ENCODE measurements at places on chromosomes 5 and 9.

DNA sequence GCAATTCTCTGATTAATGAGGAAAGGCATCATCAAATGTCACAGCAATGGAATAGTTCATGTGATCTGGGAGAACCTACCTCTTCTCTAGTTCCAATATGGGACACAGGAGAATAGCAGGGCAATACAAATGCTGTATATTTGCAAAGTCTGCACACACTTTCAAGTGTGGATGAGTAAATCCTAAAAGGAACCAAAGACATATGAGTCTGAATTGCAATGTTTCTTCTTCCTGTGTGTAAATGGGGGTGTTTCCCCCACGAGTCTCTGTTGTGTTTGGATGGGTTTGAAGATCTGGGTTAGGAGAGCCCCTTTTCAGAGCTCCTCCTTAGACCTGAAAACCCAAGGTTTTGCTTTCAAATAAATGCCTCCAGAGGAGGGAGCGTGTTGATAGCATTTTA lies 26.9 kb downstream of the SLC46A2 start:
- no peak for DNase-seq

DNA sequence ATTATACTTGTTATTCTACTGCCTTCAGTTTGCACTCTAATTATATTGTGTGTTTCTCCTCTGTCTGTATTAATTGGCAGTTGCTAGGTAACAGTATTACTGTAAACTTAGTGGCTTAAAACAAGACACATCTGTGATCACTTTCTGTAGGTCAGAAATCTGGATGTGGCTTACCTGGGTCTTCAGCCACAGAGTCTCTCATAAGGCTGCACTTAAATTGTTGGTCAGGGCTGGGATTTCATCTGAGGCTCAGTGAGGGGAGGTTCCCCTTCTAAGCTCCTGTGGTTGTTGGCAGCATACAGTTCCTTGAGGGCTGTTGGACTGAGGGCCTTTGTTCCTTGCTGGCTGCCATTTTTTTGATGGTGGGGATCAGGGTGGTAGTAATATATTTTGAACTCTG lies 68.8 kb downstream of the SLC44A1 start:
- DNase-seq, result no peak

GRCh38 chr5:32562843-32563242 lies 22.5 kb upstream of the SUB1 start:
- no peak for DNase-seq

DNA sequence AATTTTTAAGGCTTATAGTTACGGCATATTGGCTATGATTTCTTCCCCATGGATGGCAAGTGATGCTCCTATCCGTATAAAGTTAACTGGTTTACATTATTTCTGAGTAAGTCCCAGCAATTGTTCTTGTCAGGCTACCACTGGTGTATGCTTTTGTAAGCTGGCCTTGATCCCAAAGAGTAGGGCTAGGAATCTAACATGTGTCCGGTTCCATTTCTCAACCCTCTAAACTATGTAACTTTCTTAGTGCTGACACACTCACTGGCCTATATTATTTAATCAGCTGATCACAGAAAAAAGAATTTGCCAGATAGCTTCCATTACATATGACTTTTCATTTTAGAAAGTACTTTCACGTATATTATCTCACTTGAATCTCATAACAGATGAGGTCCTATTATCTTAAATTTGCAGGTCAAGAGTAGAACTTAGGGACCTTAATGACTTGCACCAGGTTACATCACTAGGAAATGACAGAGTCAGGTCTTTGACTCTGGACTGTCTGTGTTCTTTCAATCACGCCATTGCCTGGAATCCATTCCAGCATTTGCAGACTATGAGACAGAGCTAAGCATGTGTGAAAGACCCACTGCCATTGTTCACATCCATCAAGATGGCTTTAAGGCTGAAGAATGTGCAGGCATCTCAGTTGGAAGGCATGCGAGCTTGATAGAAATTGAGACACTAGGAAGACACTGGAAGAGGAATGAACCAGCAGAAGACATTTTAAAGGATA lies 362.9 kb downstream of the ARRDC3 start:
- DNase-seq, result no peak

DNA sequence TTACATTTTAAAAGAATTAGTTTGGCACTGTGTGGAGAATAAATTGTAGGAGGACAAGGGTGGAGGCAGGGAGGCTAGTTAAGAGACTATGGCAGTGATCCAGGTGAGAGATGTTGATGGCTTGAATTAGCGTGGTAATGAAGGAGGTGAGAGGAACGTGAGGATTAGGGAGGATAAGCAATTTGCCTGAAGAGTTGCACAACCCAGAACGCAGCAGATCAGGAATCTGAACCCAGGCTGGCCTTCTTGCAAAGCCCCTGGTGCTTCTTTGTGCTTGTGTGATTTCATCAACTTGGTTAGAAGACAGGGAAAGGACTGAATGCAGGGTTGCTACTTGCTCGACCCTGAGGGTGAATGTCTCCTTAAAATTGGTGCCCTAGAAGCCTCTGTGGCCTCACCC lies 6.9 kb upstream of the SCAMP1 start:
- no peak for DNase-seq

- DNase-seq, result no peak
Observed at GRCh38 chr9:87275047-87275725, 222.5 kb upstream of the DAPK1 start.

GRCh38 chr9:19445452-19445851 lies 36.6 kb downstream of the ACER2 start:
- no peak for DNase-seq

- no peak for DNase-seq
Observed at GRCh38 chr5:9157811-9158210, 388.1 kb downstream of the SEMA5A start.

DNA sequence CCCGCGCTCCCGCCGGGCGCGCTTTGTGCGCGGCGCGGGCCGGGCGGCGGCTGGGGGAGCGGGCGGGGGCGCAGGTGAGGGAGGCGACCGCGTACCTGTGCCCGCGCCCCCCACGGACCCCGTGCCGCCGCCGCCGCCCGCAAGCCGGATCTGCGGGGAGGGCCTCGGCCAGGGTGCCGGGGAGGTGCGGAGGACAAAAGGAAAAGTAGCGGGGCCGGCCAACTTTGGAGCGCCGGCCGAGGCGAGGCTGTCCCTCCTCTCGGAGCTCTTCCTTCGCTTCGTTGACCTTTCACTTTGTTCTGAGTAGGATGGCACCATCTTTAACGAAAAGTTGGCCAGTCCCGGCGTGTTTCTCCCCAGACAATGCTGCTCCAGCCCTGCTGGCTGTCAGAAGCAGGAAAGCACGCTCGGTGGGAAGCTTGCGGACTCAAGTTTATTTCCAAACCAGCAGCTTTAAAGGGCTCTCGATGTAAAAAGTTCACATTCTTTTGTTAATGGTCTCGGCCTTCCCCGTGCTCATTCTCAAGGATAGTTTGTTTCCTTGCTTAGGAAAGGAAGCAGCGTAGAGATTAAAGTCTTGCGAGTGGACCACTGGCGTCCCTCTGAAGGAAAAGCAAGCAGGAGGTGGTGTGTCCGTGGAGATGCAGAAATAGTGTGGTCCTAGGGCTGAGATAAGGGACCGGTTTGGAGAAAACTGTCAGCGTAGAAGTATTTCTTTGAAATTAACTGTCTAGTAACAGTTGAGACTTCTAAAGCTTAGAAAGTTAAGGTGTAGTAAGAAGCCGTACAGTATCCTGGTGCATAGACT lies 639 bp downstream of the EHMT1 start:
- DNase-seq, result peak; percentile 25

- no peak for DNase-seq
Observed at GRCh38 chr5:79229357-79230174, 6.4 kb upstream of the JMY start.

GRCh38 chr9:72526901-72527800 lies 5.7 kb downstream of the TMC1 start:
- peak; percentile 37 for DNase-seq

GRCh38 chr5:168086104-168086610 lies 205.3 kb upstream of the WWC1 start:
- DNase-seq, result no peak

GRCh38 chr9:137828527-137829259 lies 48.9 kb upstream of the CACNA1B start:
- peak; percentile 45 for DNase-seq

DNA sequence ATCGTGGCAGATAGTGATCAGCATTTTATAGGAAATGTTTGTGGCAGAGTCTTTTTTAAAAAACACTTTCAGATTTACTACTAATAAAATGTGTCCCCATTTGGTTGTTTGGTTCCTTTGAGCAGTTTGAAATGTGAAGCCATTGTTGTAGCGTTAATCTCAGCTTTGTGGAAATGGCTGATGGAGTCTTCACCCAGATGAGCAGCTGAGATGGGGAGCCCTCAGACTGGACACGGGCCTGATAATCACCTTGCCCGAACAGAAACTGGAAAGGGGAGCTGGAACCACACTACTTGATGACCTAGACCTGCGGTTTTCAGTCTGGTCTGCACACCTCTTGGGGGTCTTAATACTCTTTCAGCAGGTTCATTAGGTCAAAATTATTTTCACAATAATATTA lies 20.6 kb upstream of the ANP32B start:
- DNase-seq, result no peak

GRCh38 chr5:171797543-171797942 lies 11.9 kb downstream of the SMIM23 start:
- DNase-seq, result no peak

- no peak for DNase-seq
Observed at GRCh38 chr9:128056086-128056485, 11.0 kb downstream of the NAIF1 start.

GRCh38 chr9:95373069-95373681 lies 55.7 kb upstream of the FANCC start:
- DNase-seq, result no peak

GRCh38 chr9:97307091-97307490 lies 368 bp upstream of the CCDC180 start:
- DNase-seq, result peak; percentile 77

GRCh38 chr9:114339130-114339908 lies 9.7 kb downstream of the ORM2 start:
- peak; percentile 48 for DNase-seq

GRCh38 chr9:136759001-136759400 lies 958 bp upstream of the LCN8 start:
- DNase-seq, result no peak

DNA sequence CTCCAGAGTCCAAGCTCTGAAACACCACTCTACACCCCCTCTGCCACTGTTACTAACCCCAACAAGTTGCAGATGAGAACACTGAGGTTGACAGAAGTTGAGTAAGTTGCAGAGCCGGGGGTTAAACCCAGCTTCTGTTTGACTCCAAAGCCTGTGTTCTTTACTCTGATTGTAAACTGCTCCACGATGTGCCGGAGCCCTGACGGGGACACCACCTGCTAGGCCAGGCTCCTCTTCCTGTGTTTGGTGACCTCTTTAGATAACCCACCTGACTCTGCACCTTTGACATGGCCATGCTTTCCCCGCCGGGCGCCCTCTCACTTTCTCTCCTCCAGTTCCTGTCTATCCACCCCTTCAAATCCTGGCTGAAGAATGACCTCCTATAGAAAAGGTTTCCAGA lies 96.7 kb downstream of the PAX5 start:
- no peak for DNase-seq

GRCh38 chr9:35488021-35488420 lies 1.9 kb upstream of the RUSC2 start:
- no peak for DNase-seq

- DNase-seq, result no peak
Observed at GRCh38 chr9:92982130-92982529, 34.8 kb downstream of the FGD3 start.

DNA sequence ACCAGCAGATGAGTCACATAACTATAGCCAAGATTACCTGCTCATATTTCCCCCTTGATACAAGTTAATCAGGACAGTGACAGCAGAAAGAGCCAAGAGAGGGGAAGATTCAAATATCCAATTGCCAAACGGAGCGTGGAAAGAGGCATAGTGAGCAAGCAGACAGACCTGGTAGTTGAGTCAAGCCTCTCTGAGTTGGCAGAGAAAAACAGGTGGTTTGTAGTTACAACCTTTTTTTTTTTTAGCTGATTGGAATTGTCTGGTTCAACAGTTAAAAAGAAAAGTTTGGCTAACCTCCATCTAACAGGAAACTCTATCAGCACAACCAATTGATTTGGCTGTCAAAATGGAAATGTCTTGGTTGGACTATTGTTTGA lies 272.1 kb downstream of the TLE1 start:
- DNase-seq, result no peak

GRCh38 chr5:2615917-2616316 lies 135.6 kb downstream of the IRX2 start:
- DNase-seq, result no peak

GRCh38 chr5:111738118-111738517 lies 18.9 kb downstream of the NREP start:
- no peak for DNase-seq

GRCh38 chr5:176862330-176862995 lies 36.7 kb downstream of the HK3 start:
- DNase-seq, result no peak

DNA sequence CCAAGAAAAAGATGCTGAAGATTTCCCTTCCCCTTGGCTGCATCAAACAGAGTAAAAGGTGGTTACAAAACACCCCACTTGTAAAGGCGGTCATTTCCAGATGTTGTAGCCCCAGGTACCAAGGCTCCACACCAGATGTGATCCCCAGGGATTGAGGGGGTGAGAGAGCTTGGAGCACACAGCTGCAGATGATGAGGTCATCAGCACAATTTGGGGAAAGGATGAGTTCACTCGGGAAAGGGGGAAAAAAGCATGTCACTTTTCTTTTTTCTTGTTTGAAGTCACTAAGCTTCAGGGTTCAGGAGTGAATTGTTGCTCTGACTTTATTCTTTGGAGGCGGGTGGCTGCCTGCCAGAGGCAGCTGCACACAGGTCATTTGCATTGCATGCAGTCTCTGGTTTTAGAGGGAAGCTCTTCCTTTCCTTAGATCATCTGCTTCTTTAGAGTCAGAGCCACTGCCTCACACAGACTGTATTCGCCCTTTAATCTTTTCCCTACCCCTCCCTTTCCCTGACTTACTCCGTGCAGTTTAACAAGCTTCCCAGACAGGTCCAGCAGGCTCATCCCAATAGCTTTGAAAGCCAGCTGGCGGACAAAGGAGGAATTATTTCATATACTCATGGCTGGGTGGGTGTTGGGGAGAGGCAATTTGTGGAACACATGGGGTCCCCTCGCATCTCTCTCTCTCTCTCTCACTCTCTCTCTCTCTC lies 409.3 kb upstream of the SLC24A2 start:
- no peak for DNase-seq
